ENCODE measurements at places on chromosomes 4 and X. TPM values are rescaled to one million over a fixed set of nuclear protein-coding genes. Genes with fewer than 3 reads are reported as not detected.

Gene AMBN
- not detected for total RNA-seq

Gene COX7B2
- total RNA-seq = not detected

- H3K27me3 ChIP-seq = no peaks in the 10 kb centered on the region
- no peak overlapping the region for H3K4me3 ChIP-seq
- no peak for DNase-seq
- H3K27ac ChIP-seq = no peak overlapping the region
- H3K36me3 ChIP-seq = no peaks in the 10 kb centered on the region
Observed at GRCh38 chr4:39947417-39947816, 30.3 kb downstream of the PDS5A start.

DNA sequence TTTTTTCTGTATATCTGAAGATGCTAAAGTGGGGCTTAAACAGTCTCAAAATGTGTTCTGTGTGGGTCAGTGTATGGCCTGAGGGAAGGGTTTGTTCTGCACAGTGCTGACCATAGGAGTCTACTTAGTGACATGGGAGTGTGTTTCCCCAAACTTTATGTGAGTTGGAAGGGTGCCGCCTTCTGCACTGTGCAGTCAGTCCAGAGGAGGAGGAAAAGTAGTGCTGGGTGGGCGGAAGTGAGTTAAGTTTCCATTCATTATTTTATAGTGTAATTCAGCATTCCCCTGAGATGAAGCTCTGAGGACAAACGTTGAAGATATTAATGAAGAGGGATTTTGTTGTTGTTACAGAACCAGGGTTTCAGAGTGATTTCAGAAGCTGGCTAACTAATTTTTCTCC is 2.9 kb downstream of the CHST7 start:
- H3K36me3 ChIP-seq = no peaks in the 10 kb centered on the region
- H3K27me3 ChIP-seq = no peaks in the 10 kb centered on the region
- peaks cover 59% of the 10 kb centered on the region for H3K4me1 ChIP-seq
- H3K27ac ChIP-seq = no peak overlapping the region

GRCh38 chrX:37955273-37955672 is 51.1 kb upstream of the SYTL5 start:
- H3K27ac ChIP-seq = no peak overlapping the region
- H3K36me3 ChIP-seq = no peaks in the 10 kb centered on the region
- DNase-seq = no peak

DNA sequence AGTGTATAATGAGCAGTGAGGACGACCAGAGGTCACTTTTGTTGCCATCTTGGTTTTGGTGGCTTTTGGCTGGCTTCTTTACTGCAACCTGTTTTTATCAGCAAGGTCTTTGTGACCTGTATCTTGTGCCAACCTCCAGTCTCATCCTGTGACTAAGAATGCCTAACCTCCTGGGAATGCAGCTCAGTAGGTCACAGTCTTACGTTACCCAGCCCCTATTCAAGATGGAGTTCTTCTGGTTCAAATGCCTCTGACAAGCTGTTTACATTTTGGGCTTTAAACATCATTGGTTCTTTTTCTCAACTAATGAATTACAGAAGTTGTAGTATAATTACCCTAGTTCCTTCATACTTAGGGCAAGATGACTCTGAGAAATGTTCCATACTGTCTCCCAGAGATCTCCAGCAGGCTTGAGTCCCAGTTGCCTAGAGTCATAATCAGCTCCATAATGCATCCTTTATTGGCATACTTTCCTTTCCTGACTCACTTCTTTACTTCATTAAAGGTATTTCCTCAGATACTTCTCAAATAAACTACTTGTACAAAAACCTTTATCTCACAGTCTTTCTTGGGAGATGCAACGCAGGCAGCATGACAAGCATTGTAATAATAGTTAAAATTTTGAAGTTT is 136.5 kb downstream of the KDM6A start:
- no peak for DNase-seq
- peaks cover 11% of the 10 kb centered on the region for H3K4me1 ChIP-seq
- no peak overlapping the region for H3K4me3 ChIP-seq
- H3K36me3 ChIP-seq = no peaks in the 10 kb centered on the region

Gene SCOC
- 22.8 TPM for total RNA-seq
